Right renal pelvis (tissue), 4 donors: ENCODE measurements at places on chromosomes 4 and X. TPM values are rescaled to one million over a fixed set of nuclear protein-coding genes. Genes with fewer than 3 reads are reported as not detected.
A peak's percentile ranks its signal among the peaks of the same experiment; 100 is the strongest.

TGIF2LX gene
- not detected for polyA plus RNA-seq

USP17L5 gene
- not detected for polyA plus RNA-seq

PCDH7 gene
- 20.1 TPM for polyA plus RNA-seq

ATP10D gene
- polyA plus RNA-seq: 49.5 TPM

LRP2BP gene
- polyA plus RNA-seq: 2.7 TPM

TBC1D8B gene
- polyA plus RNA-seq: 6.1 TPM

HAND2 gene
- not detected for polyA plus RNA-seq

MXD4 gene
- polyA plus RNA-seq: 69.4 TPM

HS3ST1 gene
- polyA plus RNA-seq: 1.6 TPM

MEPE gene
- polyA plus RNA-seq: not detected

PHEX gene
- polyA plus RNA-seq: 0.37 TPM

PABPC1L2A gene
- not detected for polyA plus RNA-seq

ANOS1 gene
- 9.9 TPM for polyA plus RNA-seq

FAM184B gene
- polyA plus RNA-seq: 0.43 TPM

GATA1 gene
- 0.80 TPM for polyA plus RNA-seq

- DNase-seq: peak; percentile 31
Observed at GRCh38 chr4:74311696-74312313, 3.5 kb downstream of the EPGN start.

DNA sequence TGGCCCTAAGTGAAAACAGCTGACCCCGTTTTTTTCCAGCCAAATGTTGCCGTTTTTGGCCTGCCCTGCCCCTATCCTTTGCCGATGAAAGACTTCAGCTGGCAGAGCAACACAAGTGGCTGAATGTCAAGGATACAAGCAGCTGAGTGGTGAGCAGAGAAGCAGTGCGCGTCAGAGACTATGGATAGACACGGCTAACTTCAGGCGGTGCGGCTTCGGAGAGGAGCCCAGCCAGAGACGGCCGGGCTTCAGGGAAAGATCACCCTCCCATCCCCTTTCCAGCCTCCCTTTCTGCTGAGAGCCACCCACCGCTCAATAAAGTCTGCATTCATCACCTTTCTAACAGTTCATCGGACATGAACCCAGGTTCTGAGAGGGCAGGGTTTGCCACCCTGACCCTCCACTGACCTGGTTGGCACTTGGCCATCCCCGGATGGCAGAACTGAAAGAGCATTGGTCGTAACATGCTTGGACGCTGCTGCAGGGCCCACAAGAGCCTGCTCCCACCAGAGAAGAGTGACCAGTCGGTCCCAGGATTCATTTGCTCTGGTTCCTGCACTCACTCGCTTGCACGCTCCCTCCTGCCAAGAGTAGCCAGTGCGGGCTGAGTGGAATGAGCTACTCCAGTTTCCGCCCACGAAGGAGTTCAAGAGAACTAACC lies 125.8 kb downstream of the PPEF1 start:
- DNase-seq: no peak

DNA sequence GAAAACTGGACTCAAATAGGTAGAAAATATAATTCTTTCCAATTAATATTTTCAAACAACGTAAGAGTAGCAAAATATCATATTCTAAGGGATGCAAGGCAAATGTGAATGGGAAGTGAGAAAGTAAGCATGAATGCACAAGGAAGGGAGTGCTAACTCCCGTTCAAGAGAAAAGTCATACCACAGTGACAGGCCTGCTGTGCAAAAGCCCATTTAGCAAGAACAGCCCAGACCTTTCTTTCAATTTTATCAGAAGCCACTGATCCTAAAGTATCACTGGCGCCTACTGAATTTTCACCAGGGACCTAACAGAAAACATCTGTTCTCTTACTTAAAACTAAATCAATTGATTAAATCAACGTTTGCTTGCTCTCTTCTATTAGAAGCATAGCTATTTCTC lies 157.9 kb upstream of the DKK2 start:
- no peak for DNase-seq

- DNase-seq: no peak
Observed at GRCh38 chr4:26028793-26029567, 115.0 kb downstream of the SMIM20 start.

DNA sequence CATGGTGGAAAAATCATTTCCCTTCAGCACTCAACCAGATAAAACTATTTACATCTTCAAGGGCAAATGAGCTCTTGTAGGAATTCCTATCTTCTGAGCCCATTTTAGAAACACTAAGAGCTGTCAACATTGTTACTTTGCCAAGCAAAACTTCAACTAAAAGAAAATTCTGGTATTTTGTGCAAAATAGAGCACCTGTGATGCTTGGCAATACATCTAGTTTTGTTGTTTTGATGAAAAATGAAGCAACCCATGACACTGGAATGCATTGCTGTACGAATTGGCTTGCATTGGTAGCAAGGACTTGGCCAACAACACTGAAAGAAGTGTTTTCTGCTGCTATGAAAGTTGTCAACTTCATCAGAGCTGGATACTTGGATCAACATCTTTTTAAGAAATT lies 194.4 kb downstream of the COX18 start:
- no peak for DNase-seq

- no peak for DNase-seq
Observed at GRCh38 chr4:65646136-65646535, 24.2 kb downstream of the EPHA5 start.

- peak; percentile 13 for DNase-seq
Observed at GRCh38 chr4:83771113-83771705, 235.3 kb downstream of the GPAT3 start.

GRCh38 chr4:185716577-185717376 lies 95.2 kb downstream of the SORBS2 start:
- no peak for DNase-seq

DNA sequence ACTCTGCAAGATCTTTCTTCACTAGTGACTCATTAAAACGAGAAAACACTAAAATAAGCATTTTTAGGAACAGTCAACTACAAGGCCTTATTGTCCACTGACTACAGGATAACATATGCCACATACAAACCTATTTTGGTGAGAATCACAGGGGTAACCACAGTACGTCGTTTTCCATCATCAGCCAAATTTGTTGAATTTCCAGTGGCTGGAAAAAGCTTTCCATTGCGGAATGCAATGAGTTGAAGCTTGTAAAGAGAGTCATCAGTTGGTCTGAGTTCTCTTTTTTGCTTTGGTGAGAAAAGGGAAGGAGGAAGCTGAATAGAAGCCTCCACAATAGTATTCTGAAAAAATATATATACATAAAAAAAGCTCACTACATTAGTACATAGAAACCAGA lies 102.4 kb downstream of the ADGRA3 start:
- DNase-seq: no peak

- DNase-seq: no peak
Observed at GRCh38 chrX:136549226-136549625, 17.2 kb downstream of the VGLL1 start.

- no peak for DNase-seq
Observed at GRCh38 chr4:85707611-85708010, 232.7 kb downstream of the ARHGAP24 start.

- no peak for DNase-seq
Observed at GRCh38 chr4:1407657-1408333, 1.6 kb upstream of the NKX1-1 start.

DNA sequence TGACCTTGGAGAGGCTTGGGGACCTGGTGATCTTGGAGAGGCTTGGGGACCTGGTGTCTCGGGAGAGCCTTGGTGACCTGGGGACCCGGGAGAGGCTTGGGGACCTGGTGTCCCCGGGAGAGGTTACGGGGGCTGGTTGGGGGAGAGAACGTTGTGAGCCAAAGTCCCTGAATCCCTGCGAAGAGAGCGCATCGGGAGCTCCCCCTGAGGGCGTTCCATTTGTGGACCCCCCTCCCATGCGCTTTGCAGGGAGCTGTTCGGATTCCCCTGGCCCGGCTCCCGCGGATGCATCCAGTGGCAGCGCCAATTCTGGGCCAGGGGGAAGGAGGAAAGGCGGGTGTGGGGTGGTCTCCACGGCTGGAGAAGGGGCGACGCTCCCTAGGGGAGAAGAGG lies 13.3 kb downstream of the SHOX start:
- DNase-seq: no peak

- no peak for DNase-seq
Observed at GRCh38 chrX:19912-20571, 261.1 kb upstream of the PLCXD1 start.

DNA sequence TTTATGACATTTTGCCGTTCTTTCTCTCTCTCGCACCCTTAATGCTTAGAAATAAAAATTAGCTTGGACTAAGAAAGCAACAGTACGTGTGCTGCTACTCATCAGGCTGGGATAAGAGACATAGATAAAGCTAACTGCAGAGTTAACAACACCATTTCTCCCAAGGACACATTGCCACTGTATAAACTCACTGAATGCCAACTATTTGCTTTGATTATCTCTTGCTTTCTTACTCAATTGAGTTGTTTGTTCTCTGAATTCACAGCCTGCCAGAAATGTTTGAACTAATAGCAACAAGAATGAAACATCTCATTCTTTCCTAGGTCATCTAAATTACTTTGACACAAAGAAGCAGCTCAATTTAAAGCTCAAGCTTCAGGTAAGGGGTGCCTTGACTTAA lies 34.6 kb downstream of the F8 start:
- DNase-seq: no peak

GRCh38 chr4:98491899-98492559 lies 166.4 kb downstream of the TSPAN5 start:
- no peak for DNase-seq

GRCh38 chrX:106742805-106743204 lies 16.3 kb downstream of the RNF128 start:
- no peak for DNase-seq

DNA sequence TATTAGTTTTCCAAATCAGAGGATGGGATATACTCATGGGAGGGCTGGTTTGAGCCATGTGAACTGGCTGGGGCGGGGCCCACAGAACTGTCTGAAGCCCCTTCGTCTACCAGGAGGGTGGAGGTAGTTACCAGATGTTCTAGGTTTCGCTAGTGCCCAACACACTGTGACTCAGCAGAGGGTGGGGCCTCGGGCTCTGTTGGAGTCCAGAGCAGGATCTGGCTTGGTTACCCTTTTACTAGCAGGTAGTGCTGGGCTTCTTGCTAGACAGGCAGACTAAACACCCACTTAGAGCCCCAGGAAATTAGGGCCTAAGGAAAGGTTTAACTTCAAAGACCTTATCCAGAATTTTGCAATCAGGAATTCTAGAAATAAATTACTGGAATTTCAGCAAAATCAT lies 56.2 kb upstream of the CHRDL1 start:
- DNase-seq: no peak

DNA sequence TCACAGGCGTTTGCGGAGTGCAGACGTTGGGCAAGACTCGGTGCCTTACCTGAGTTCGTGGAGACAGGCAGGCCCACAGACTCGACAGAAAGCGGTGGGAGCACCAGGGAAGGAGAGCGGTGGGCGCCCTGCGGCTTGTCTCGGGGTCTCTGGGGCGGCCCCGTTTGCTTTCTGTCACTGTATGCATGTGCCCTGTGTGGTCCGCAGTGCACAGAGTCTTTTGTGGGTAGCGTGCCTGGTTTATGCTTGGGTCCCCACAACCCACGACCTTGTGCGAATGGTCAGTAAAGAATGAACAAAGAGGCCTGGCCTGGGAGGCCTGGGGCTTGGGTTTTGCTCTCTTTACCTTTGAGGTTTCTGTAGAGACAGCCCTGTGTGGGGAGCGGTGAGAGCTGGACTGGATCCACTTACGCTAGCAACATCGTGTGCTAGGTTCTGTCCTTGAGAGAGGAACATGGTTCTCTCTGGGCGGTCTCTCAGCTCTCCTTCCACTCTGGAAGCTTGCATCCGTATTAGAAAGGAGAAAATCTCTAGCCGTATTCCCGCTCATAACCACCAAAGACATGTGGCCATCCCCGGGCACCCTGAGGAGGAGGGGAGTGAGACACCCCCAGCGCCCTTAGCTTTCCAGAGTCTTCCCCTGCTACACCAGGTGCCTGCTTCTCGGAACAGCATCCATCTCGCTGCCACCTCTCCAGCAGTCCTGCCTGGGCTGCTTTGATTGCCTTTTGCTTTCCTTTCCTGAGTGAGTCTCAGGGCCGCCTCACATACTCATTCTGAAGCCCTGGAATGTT lies 1.2 kb downstream of the TADA2B start:
- no peak for DNase-seq

DNA sequence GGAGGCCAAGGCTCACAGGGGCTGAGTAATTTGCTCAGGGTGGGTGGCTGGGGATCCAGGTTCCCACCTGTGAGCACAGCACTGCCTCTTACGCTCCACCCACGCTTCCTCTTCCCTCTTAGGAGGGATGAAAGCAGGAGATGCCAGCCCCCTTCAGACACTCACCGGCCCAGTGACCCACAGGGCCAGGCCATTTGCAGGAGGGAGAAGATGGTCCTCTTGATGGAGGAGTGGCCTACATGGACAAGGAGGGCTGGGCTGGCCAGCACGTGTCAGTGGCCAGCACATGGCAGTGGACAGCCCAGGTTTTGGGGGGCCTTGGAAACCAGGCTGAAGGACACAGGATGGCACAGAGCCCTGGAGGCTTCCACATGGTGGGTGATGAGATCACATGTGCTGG lies 108.1 kb upstream of the PSAPL1 start:
- DNase-seq: no peak

GRCh38 chr4:157792716-157793115 lies 380.1 kb downstream of the GASK1B start:
- DNase-seq: no peak

DNA sequence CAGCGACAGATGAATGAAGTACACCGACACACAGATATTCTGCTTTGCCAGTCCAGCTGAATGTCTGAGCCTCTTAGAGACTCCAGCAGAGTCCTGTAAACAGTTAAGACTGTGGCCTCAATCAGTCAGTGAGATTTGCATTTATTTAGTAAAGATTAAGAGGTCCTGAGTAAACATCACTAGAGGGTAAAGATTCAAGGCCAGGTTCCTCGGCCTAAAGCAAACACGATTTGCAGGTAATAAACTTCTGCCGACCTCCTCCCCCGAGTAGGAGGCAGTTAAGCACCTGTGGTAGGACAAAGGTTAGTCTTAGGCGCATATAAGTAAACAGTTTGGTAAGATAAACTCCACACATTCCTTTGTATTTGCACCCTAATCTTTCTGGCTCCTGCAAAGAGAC lies 99.6 kb downstream of the CFAP47 start:
- no peak for DNase-seq

- DNase-seq: no peak
Observed at GRCh38 chrX:103781706-103782105, 5.1 kb downstream of the PLP1 start.

DNA sequence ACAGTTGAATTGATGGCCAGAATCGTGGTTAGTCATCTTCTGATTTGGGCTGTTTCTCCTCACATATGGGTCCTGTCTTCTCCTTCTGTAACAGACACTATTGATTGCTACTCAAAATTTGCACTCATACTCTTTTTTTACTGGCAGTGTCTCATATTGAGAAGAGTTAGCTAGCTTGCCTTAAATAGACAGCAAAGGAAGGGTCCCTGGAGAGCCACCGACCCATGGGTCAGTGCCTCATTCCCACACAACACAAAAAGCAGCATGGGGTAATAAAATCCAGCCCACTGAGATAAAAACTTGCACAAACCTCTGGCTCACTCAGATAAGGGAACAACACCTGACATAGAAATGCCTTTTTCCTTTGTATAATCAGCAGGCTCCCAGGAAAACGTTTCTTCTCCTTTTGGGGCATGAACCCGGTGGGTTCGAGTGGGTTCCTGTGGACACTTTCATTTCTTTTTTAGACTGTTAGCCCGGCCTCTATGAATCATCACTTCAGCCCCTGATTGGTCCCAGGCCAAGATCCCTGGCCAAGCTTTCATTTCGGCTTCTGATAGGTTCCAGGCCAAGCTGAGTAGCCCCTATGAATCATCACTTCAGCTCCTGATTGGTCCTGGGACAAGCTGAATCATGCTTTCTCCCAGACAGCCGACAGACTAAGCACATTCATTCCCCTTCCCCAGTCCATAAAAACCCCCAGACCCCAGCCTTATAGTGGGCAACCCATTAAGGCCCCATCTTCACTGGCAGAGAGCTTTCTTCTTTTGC lies 408.1 kb downstream of the DCAF12L2 start:
- no peak for DNase-seq

GRCh38 chrX:149467461-149467860 lies 37.6 kb downstream of the IDS start:
- DNase-seq: no peak
